Activated T-cell treated with anti-CD3 and anti-CD28 coated beads, Interleukin-2, amount 50 U/mL, for 48 hours (primary cell): ENCODE measurements at places on chromosomes 6 and 20.

DNA sequence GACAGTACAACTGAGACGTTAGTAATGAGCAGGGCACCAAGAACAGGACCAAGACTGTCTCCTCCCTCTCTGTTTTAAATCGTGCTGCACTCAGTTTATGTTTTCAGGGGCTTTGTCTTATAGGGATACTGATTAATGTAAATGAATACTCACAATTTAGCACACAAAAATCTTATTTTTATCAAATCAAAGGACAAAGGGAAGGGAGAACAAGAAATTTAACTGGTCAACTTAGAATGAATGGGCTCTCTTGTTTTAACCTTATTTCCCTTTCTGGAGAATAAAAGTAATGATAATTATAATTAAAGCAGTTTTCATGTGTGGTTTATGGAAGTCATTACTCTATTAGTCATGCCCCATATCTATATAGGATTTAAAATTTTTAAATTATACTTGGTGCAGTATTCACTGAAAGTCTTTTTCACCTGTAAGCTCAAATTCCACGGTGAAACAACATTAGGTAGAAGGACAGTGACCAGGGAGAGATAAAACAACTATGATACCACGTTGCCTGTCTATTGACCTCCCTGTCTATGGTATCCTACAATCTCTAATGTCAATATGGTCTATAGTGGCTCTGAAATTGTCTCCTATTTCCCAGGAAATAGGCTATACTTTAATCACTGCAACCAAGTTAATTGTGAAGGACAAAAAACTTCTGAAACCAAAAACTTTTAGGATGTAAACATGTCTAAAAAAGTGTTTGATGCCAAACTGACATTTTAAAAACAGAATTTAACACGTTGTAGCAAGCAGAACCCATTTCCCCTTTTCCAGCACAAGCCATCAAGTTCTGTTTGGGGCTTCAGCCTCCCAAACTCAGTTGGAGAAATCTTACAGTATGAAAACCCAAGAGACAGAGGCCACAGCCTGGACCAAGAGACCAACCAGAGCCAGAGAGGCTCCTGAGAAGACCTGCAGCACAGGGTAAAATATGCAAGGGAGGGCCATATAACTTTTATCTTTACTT is 15.0 kb downstream of the ELOVL5 start:
- no peak for DNase-seq

GRCh38 chr6:157715728-157716164 is 107.3 kb upstream of the SNX9 start:
- DNase-seq, result no peak

DNA sequence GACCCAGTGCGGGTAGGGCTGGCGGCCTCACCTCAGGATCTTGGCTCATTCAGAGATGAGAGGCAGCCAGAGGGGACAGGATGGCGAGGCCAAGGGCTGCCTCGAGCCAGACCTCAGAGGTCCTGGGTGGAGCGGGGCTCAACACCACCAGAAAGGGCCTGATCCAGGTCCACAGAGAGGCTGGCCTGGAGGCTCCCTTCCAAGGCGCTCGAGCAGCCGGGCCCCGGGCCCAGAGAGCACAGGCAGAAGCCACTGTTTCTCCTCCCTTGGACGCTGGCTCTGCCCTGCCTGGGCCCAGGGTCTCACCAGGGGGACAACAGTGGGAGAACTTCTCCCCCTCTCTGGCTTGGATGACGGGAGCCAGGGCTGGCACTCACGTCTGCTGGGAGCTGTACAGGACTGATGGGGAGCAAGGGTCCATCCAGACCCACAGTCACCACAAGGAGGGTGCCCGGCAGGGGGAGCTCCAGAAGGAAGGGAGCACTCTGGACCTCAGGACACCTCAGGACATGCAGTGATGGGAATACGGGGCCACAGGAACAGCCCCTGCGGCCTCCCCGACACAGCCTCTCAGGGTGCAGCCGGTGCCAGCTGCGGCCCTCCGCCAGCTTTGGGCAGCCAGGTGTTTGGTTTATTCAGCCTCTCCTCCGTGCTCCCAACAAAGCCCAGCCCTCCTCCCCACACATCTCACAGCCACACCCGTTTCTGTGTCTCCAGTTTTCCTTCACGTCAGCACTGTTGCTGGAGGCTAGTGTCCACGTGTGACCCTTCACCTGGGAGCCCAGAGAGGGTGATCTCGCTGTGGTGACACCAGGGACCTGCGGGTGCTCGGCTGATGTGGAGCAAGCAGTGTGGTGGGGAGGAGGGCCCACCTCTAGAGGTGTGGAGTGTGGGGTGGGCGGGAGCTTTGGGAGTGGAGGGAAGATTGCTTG is 8.7 kb downstream of the RPS21 start:
- no peak for DNase-seq

DNA sequence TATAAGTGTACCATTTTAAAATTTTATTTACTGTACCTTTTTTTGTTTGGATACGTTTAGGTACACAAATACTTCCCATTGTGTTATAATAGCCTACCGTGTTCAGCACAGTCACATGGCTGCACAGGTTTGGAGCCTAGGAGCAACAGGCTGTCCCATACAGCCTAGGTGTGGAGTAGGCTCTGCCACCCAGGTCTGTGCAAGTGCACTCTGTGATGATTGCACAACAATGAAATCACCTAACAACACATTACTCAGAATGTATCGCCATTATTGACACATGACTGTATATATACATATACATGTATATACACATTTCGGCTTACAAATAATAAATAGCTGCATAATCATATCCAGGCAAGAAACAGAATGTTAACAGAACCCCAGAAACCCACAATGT is 15.4 kb downstream of the SERAC1 start:
- DNase-seq, result no peak

DNA sequence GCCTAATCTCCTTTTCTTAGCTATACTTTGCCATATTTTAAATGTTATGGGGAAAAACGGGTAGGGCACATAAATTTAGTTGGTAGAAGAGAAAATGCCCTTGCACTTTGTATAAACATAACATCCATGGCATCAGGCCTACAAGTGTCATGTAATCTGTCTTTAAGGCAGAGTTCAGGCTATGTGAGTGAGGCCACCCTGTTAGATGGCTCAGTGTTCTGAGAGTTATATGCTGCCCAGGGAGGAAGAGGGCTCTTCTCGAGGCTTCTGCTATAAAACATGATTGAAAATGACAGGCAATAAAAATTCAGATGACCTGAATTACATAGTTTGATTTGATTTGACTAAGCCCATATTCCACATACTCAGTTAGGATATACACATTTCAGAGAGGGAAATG is 553.6 kb upstream of the MAP3K7 start:
- no peak for DNase-seq

- DNase-seq, result no peak
Observed at GRCh38 chr20:49151436-49151835, 36.7 kb downstream of the STAU1 start.
